ENCODE measurements at places on chromosomes 6 and 20.

DNA sequence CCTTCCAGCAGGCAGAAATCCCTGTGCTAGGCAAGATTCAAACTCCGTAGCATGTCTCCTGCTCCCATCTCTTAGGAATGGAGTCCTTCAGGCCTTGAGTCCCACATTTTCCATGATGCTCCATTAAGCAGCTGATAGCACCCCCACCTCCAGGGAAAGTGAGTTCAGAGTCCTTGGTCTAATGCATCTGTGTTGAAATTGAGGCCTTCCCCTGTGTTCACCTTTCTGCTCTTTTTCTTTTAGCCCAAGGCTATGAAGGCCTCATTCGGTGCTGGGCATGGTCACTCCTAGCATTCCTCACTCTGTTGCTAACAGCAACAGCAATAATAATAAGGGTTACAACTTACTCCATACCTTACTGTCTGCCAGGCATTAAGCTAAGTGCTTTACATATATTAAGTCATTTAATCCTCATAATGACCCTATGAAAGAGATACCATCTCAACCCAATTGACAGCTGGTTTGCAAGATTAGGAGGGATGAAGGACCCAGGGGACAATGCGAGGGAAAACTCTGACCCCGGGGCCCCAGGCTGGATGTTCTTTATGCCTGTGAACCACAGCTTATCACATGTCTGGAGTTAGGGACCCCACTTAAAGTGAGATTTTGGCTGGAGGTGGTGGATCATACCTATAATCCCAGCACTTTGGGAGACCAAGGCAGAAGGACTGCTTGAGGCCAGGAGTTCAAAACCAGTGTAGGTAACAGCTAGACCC lies 17.5 kb upstream of the PANK2 start:
- no peak for DNase-seq

DNA sequence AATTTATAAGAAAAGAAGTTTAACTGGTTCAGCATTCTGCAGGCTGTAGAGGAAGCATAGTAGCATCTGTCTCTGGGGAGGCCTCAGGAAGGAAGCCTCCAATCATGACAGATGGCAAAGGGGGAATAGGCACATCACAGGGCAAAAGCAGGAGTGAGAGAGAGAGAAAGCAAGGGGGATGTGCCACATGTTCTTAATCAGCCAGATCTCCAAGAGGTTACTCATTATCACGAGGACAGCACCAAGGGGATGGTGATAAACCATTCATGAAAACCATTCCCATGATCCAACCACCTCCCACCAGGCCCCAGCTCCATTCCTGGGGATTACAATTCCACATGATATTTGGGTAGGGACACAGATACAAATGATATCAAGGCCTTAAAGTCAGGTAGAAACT lies 217.5 kb upstream of the TCF21 start:
- DNase-seq, result no peak

- DNase-seq, result no peak
These were observed 227.1 kb downstream of the SLC35F1 start for GRCh38 chr6:118134206-118134605.

DNA sequence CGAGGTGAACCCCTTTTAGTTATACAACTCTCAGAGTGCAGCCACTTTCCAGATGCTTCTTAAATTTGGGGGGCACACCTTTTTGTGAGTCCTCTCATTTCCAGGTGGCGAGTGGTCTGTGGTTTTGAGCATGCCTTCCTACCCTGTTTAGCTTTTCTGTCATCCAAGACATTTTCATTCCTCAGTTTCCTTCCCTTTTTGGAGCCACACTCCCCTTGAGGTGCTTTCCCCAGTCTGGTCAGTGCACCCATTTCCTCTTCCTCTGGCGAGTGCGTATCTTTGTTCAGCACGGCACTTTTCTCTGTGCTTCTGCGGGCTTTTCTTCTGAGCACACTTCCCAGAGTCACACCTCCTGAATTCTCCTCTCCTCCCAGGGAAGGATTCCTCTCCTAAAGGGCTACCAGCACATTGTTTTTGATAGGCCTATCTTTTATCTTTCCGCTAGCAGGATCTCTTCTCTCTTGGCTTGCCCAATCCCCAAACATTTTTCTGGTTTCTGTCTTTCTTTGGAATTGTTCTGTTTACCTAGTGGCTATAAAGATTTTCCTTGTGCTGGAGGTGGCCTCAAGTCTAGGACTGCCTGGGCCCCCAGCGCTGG lies 1.4 kb downstream of the PHF20 start:
- DNase-seq, result no peak

GRCh38 chr6:52564856-52565255 lies 12.0 kb downstream of the TRAM2 start:
- no peak for DNase-seq

- DNase-seq, result no peak
These were observed 26.6 kb downstream of the NCOA5 start for GRCh38 chr20:46063151-46063550.

DNA sequence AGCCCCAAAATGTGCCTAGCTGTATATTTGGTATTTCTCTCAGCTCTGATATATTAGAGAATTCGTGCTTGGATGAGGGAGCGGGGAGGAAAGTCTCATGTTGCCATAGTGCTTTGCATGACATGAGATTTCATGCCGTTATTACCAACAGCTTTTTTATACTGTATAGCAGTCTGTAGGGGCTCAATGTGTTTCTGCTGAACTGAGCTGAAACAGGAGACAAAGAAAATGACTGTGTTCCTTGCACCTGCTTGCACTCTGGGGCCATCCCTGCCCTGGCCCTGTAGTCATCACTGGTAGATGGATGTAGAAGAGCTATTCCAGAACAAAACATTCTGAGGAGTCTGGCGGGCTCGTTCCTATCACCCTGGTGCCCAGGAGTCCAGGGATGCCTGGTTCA lies 128.0 kb upstream of the SASH1 start:
- DNase-seq, result no peak

- DNase-seq, result no peak
These were observed 56.9 kb upstream of the TIAM2 start for GRCh38 chr6:154938221-154938580.

GRCh38 chr6:125201961-125202729 lies 48.6 kb downstream of the TPD52L1 start:
- no peak for DNase-seq

GRCh38 chr6:27599859-27600532 lies 127.1 kb upstream of the ZNF184 start:
- DNase-seq, result no peak

DNA sequence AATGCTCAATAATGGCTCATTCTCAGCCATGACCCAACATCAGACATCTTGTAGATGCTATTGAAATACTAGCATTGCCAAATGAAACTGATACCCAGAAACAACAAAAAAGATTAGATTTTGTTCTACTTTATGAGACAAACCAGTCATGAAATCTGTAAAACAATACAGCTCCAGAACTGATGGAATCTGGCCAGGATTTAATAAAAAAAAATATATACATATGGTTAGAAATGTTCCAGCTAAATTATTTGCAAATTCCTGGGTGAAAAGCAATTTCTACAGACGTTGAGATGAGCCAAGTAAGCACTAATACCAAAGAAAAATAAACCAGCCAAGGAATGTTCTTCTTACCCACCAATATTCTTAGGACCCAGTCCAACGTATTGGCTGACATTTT lies 201.3 kb downstream of the EPHA7 start:
- no peak for DNase-seq

- DNase-seq, result peak; percentile 52
These were observed 534 bp downstream of the ZNF76 start for GRCh38 chr6:35259948-35260590.

DNA sequence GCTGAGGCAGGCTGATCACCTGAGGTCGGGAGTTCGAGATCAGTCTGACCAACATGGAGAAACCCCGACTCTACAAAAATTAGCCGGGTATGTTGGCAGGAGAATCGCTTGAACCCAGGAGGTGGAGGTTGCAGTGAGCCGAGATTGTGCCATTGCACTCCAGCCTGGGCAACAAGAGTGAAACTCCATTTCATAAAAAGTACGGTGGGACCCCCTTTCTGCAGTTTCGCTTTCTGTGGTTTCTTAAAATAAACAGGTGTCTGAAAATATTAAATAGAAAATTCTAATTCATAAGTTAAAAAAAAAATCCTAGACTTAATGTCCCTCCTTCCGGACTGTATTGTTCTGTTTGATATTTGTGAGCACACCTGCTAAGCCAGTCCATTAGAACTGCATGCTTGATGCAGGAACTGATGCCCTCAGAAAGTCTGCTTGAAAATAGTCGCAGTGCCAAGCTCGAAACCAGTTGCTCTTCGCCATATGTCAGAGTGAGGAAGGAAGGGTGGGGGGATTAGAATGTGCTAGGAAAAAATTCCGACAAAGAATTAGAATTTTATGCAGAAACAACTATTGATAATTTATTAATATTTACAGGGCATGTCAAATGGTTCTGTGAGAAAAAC lies 85.9 kb downstream of the JARID2 start:
- DNase-seq, result no peak
